Gastrocnemius medialis (tissue), 4 donors: ENCODE measurements at places on chromosomes 5 and 9. TPM values are rescaled to one million over a fixed set of nuclear protein-coding genes. Genes with fewer than 3 reads are reported as not detected.
A peak's percentile ranks its signal among the peaks of the same experiment; 100 is the strongest.

- no peak overlapping the region for H3K27ac ChIP-seq
- H3K36me3 ChIP-seq: no peaks in the 10 kb centered on the region
- H3K27me3 ChIP-seq: no peaks in the 10 kb centered on the region
- no peak for DNase-seq
- no peaks in the 10 kb centered on the region for H3K4me1 ChIP-seq
These were observed 12.7 kb upstream of the AHRR start for GRCh38 chr5:308672-309271.

GRCh38 chr9:21252721-21253547, 13.1 kb upstream of the IFNA14 start:
- no peaks in the 10 kb centered on the region for H3K36me3 ChIP-seq
- peaks cover 3% of the 10 kb centered on the region for H3K27me3 ChIP-seq
- no peak overlapping the region for H3K4me3 ChIP-seq
- peak; percentile 23 for DNase-seq
- H3K27ac ChIP-seq: no peak overlapping the region

GRCh38 chr9:69370430-69370829, 45.4 kb downstream of the ENTREP1 start:
- peak overlapping the region; percentile 37 for H3K27ac ChIP-seq
- no peak overlapping the region for H3K4me3 ChIP-seq
- peaks cover 34% of the 10 kb centered on the region for H3K4me1 ChIP-seq
- no peaks in the 10 kb centered on the region for H3K27me3 ChIP-seq
- no peak for DNase-seq

DNA sequence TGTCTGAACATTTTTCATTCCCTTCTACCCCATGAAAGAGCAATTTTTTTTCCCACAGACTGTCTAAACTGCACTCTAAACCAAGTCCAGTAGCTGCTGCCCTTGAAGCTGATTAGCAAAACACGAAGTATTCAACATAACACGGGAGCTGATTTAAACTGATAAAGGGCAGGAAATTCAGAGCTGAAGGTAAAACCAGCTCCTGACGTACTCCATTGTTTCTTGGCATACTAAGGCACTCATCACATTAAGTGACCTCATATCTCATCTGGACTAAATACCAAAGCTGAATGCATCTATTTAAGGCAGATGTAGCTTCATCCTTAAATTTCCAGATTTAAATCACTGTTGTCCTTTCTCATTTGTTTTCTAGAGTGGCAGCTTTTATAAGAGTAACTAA, 12.0 kb downstream of the GDF9 start:
- H3K4me1 ChIP-seq: no peaks in the 10 kb centered on the region
- no peak overlapping the region for H3K4me3 ChIP-seq
- no peak overlapping the region for H3K27ac ChIP-seq
- DNase-seq: no peak

DNA sequence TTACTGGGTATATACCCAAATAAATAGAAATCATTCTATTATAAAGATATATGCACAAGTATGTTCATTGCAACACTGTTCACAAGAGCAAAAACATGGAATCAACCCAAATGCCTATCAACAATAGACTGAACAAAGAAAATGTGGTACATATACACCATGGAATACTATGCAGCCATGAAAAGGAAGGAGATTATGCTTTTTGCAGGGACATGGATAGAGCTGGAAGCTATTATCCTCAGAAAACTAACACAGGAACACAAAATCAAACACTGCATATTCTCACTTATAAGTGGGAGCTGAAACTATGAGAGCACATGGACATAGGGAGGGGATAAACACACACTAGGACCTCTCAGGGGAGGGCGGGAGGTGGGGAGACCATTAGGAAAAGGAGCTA, 298.4 kb upstream of the CDH9 start:
- no peak overlapping the region for H3K27ac ChIP-seq
- no peaks in the 10 kb centered on the region for H3K4me1 ChIP-seq
- no peak for DNase-seq
- no peaks in the 10 kb centered on the region for H3K27me3 ChIP-seq

GRCh38 chr9:68704498-68704813, 584 bp upstream of the PIP5K1B start:
- H3K36me3 ChIP-seq: no peaks in the 10 kb centered on the region
- H3K27me3 ChIP-seq: no peaks in the 10 kb centered on the region
- H3K4me3 ChIP-seq: peak overlapping the region; percentile 67

DNA sequence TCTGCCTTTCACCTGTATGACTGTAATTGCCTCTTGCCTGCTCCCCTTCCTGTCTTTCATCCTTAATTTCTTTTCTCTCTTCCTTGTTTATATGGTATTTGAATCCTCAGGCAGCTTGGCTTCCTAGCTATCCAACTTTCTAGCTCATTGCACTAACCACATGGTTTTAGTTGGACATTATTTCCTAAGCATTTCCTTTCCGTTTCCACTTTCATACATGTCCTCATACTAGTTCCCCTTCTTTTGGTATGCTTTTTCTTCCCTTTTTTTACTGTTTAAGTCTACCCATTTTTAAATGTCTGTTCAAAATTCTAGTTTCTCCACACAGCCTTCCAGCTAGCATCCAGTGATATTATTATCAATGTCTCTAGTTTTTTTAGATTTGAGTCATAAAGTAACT, 6.6 kb downstream of the CWC27 start:
- H3K4me3 ChIP-seq: no peak overlapping the region
- H3K27ac ChIP-seq: no peak overlapping the region
- peaks cover 9% of the 10 kb centered on the region for H3K4me1 ChIP-seq
- no peaks in the 10 kb centered on the region for H3K36me3 ChIP-seq

DNA sequence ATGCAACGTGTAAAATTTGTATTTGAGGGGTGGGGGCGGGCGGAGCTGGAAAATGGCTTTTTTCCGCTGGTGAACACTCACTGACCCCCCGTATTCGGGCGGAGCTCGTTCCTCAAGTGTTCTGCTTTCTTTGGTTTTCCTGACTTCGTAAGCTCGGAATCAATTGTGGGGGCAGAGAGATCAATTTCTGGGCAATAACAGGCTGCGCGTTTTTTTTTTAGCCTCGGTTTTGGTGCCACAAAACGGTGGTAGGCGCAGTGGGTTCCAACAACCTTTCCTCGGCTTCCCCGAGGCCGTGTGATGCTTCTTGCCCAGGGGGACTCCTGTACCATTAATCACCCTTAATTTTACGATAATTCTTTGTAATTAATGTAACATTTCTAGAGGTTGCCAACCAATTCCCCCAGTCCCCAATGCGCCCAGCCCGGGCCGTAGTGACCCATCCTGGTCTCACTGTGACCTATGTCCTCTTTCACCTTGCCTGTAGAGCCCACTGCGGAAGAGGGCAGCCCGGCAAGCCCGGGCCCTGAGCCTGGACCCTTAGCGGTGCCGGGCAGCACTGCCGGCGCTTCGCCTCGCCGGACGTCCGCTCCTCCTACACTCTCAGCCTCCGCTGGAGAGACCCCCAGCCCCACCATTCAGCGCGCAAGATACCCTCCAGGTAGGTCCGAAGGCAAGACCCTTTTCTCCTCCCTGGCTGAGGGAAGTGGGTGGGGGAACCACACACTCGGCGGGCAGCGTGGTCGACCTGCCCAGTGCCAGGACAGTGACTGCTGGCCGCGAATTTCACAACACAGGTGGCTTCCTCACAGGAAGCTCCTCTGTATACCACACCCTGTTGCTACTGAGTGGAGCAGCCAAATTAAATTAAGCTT, 3.7 kb downstream of the NR4A3 start:
- no peak for DNase-seq
- no peak overlapping the region for H3K27ac ChIP-seq
- peaks cover 10% of the 10 kb centered on the region for H3K4me1 ChIP-seq
- H3K36me3 ChIP-seq: peaks cover 1% of the 10 kb centered on the region

GRCh38 chr5:178413988-178414387, 176.2 kb downstream of the COL23A1 start:
- no peaks in the 10 kb centered on the region for H3K4me1 ChIP-seq
- H3K27ac ChIP-seq: no peak overlapping the region
- no peaks in the 10 kb centered on the region for H3K36me3 ChIP-seq
- no peak for DNase-seq

DNA sequence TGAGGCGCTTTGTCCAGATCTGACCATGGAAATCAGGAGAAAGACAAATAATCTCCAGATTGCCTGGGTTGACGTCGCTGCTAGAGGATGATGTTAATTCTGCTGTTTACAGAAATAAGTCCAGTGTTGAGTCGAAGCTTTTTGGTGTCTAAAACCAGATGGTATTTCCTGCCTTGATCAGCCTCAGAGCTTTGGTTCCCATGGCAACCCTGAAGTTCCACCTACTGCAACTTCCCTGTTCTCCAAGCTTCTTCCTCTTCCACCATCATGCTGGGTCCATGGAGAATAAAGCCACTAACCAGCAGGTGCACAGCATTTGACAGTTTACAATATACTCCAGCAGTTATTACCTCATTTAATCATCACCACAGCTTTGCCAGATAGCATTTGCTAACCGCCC, 18.0 kb upstream of the GABBR2 start:
- H3K4me3 ChIP-seq: no peak overlapping the region
- DNase-seq: peak; percentile 21
- H3K36me3 ChIP-seq: no peaks in the 10 kb centered on the region
- no peaks in the 10 kb centered on the region for H3K4me1 ChIP-seq
- no peaks in the 10 kb centered on the region for H3K27me3 ChIP-seq

The DNAJC25 gene
- 4.7 TPM for total RNA-seq

DNA sequence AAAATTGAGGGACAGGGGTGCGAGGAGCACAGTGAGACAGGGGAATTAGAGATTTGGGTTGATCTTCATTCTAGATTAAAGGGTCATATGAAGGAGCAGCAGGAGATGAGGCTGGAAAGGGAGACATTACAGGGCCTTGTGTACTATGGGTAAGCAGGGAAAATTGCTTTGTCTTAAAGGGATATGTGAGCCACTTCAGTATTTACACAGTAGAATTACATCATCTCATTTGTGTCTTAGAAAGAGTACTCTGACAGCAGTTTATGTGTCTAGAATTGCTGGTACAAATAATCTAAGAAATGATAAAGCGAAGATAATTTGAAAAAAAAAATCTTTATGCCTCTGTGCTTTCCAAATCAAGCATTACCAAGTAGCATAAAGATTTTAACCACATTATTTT, 287.0 kb upstream of the ARRDC3 start:
- no peak for DNase-seq
- no peak overlapping the region for H3K27ac ChIP-seq
- no peak overlapping the region for H3K4me3 ChIP-seq
- H3K27me3 ChIP-seq: no peaks in the 10 kb centered on the region
- H3K36me3 ChIP-seq: no peaks in the 10 kb centered on the region
- H3K4me1 ChIP-seq: no peaks in the 10 kb centered on the region

DNA sequence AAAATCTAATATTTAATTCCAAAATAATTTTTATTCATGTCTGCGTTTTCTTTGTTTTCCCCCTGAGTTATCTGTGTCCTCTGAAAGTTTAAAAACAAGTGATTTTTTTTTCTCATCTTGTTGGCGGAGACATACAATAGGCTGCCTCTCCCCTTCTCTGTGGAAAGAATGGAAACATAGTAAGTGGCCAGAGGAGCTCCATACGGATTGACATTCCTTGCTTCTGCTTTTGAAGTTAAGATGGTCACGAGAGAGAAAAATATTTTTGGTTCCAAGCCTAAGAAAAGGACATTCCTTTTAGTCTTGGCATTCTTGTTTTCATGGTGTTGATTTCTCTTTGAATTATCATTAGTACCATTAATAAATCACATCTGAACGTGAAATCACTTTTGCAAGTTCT, 28.3 kb downstream of the ZNF462 start:
- H3K4me3 ChIP-seq: no peak overlapping the region
- H3K27ac ChIP-seq: peak overlapping the region; percentile 70
- no peaks in the 10 kb centered on the region for H3K27me3 ChIP-seq
- DNase-seq: no peak
- H3K36me3 ChIP-seq: no peaks in the 10 kb centered on the region

GRCh38 chr5:133259199-133259997, 207.6 kb downstream of the HSPA4 start:
- no peaks in the 10 kb centered on the region for H3K27me3 ChIP-seq
- H3K4me1 ChIP-seq: peaks cover 21% of the 10 kb centered on the region
- H3K27ac ChIP-seq: peak overlapping the region; percentile 47
- no peaks in the 10 kb centered on the region for H3K36me3 ChIP-seq
- H3K4me3 ChIP-seq: no peak overlapping the region

GRCh38 chr5:137341831-137342230, 157.3 kb downstream of the SPOCK1 start:
- H3K27ac ChIP-seq: no peak overlapping the region
- DNase-seq: no peak
- H3K27me3 ChIP-seq: no peaks in the 10 kb centered on the region

GRCh38 chr5:65017636-65018035, 248.9 kb downstream of the CWC27 start:
- H3K27ac ChIP-seq: no peak overlapping the region
- no peaks in the 10 kb centered on the region for H3K4me1 ChIP-seq
- no peak overlapping the region for H3K4me3 ChIP-seq
